ENCODE measurements at places on chromosomes 6 and 20. TPM values are rescaled to one million over a fixed set of nuclear protein-coding genes. Genes with fewer than 3 reads are reported as not detected.

DNA sequence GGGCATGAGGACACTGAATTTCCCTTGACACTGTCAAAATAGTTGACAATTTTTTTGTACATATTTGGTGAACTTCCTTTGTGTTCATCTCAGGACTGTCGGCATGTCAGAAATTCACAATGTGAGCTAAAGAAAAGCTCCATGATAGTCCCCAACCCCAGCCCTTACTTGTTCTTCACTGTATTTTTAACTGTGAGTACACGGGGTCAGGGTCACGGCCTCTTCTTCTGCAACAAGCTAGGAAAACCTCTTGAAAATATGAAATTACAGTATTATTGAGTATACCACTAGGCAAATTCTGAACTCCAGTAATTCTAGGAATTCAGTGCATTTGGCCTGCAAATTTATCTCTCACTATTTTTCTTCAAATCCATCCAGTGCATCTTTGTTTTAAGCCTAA lies 199.4 kb downstream of the SLC24A3 start:
- H3K4me1 ChIP-seq = peaks cover 3% of the 10 kb centered on the region
- no peak overlapping the region for H3K4me3 ChIP-seq
- no peak overlapping the region for H3K27ac ChIP-seq

GRCh38 chr6:127243501-127243900 lies 23.2 kb upstream of the RNF146 start:
- no peak overlapping the region for H3K4me3 ChIP-seq
- no peak overlapping the region for H3K27ac ChIP-seq
- no peaks in the 10 kb centered on the region for H3K27me3 ChIP-seq
- DNase-seq = no peak
- H3K36me3 ChIP-seq = no peaks in the 10 kb centered on the region

- no peak overlapping the region for H3K27ac ChIP-seq
- no peak for DNase-seq
- no peak overlapping the region for H3K4me3 ChIP-seq
- H3K4me1 ChIP-seq = peaks cover 1% of the 10 kb centered on the region
- no peaks in the 10 kb centered on the region for H3K36me3 ChIP-seq
- no peaks in the 10 kb centered on the region for H3K27me3 ChIP-seq
Measured at GRCh38 chr6:83908813-83909212, 49.3 kb downstream of the CYB5R4 start.

DNA sequence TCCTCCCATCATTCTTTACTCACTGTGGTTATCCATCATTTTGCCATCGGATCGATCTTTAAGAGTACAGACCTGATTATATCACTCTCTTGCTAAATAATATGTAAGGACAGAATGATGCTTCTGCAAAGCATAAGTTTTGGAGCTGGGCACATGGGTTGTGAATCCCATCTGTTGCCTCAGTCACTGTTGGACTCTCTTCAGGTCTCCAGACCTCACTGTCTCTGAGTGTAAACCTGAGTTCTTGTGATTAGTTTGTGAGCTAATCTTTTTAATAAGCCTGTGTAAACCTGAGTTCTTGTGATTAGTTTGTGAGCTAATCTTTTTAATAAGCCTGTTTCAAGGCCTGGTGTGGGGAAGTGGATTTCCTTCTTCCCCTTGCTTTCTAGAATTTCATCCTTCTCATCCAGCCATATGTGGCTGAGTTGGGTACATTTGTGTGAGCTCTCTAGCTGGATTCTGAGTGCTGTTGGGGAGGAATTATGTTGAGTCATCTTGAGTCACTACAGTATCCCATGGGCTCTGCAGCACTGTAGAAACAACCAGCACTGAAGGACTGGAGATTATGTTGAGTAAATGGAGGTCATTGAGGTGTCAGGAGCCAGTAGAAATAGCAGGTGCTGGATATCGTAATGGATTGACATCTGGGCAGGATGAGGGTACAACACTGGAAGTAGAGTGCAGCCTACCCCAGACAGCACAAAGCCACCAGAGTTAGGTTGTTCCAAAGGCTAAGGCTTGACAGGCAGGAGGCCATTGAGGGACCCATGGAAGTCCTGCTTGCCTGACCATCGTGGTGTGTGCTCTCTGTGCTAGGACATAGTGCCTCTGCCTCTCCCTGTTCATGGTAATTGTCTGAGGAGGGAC lies 52.4 kb downstream of the SCAND1 start:
- no peaks in the 10 kb centered on the region for H3K27me3 ChIP-seq
- no peak for DNase-seq
- no peaks in the 10 kb centered on the region for H3K36me3 ChIP-seq

DNA sequence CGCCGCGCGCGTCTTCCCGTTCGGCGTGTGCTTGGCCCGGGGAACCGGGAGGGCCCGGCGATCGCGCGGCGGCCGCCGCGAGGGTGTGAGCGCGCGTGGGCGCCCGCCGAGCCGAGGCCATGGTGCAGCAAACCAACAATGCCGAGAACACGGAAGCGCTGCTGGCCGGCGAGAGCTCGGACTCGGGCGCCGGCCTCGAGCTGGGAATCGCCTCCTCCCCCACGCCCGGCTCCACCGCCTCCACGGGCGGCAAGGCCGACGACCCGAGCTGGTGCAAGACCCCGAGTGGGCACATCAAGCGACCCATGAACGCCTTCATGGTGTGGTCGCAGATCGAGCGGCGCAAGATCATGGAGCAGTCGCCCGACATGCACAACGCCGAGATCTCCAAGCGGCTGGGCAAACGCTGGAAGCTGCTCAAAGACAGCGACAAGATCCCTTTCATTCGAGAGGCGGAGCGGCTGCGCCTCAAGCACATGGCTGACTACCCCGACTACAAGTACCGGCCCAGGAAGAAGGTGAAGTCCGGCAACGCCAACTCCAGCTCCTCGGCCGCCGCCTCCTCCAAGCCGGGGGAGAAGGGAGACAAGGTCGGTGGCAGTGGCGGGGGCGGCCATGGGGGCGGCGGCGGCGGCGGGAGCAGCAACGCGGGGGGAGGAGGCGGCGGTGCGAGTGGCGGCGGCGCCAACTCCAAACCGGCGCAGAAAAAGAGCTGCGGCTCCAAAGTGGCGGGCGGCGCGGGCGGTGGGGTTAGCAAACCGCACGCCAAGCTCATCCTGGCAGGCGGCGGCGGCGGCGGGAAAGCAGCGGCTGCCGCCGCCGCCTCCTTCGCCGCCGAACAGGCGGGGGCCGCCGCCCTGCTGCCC lies 1.1 kb downstream of the SOX4 start:
- H3K27ac ChIP-seq = peak overlapping the region; percentile 87
- DNase-seq = peak; percentile 54
- no peaks in the 10 kb centered on the region for H3K36me3 ChIP-seq
- H3K27me3 ChIP-seq = no peaks in the 10 kb centered on the region
- peak overlapping the region; percentile 85 for H3K4me3 ChIP-seq

PKIB gene
- 2.7 TPM for total RNA-seq

DNA sequence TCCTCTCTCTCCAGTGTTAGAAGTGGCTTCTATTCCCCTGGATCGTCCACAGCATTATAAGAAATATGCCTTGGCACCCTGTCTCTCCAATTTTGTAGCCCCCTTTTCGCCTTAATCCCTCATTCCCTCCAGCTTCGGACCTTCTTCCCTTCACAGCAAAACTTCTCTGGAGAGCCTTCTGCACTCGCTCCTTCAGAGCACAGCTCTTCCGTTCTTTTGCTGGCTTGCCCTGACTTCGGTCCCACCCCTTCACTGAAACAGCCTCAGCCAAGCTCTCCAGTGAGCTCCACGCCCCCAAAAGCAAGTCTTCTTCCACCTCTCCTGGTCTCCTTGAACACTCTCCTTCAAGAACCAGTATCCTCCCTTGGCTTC lies 134.7 kb upstream of the RNF24 start:
- peaks cover 2% of the 10 kb centered on the region for H3K4me1 ChIP-seq
- DNase-seq = no peak
- no peaks in the 10 kb centered on the region for H3K27me3 ChIP-seq
- H3K4me3 ChIP-seq = peak overlapping the region; percentile 76
- H3K36me3 ChIP-seq = no peaks in the 10 kb centered on the region

MAP1LC3A gene
- 27.2 TPM for total RNA-seq

Measured in ovary (tissue), 10 donors.